ENCODE measurements at places on chromosomes 13 and 19.

DNA sequence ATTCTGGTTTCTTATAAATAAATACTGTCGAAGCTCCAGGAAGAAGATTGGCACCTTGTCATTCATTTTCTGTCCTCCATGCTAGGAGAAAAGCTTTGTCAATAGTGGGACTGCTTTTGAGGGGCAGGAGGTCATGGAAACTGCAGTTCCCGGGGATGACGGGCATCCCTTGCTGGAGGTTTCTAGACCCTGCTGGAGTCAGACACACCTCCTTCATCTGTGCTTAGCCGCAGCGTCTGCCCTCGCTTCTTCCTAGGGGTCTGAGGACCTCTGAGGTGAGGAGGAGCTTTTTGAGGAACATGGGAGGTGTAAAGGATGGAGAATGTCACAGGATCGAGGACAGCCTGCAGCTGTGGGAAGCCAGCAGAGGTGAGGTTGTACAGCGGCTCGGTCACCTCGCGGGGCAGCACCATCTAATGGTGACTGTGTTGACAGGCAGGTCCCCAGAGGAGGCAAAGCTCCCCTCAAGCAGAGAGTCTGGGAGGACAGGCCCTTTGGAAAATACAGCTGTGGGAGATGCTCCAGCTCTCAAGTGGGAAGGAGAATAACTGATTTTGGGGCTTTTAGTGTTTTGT is 172.7 kb upstream of the RNF113B start:
- no peak for DNase-seq

DNA sequence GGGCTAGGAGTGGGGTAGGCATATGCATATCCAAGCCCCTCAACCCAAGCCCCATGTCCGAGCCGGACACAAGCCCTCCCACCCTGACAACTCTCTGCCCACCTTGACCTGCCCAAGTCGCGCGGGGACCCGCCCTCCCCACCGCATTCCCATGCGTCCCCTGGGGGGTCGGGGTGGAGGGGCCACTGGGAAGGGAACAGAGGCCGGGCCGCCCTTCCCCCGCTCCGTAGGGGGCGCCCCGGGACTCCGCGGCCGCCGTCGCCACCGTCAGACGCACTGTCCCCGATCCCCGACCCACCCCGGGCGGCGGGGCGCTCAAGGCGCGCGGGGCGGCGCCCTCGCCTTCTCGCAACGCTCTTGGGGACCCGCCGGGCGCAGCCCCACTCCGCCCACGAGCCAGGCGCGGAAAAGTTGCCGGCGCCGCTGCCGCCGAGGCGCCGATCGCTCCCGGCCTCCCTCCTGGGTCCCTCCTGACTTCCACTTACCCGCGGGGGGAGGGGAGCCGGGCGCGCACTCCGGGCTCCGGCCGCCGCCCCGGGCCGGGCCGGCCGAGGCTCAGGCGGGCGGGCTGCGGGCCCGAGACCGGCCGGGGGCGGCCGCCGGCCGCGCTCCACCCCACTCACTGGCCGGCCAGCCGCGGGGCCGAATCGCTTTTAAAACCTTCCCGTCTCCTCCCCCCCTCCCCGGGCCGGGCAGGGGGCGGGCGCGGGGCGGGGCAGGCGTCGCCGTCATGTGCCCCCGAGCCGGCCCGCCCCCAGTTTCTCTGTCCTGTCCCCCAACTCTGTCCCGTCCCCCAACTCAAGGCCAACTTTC is 34.4 kb upstream of the NANOS3 start:
- DNase-seq = peak; percentile 55

DNA sequence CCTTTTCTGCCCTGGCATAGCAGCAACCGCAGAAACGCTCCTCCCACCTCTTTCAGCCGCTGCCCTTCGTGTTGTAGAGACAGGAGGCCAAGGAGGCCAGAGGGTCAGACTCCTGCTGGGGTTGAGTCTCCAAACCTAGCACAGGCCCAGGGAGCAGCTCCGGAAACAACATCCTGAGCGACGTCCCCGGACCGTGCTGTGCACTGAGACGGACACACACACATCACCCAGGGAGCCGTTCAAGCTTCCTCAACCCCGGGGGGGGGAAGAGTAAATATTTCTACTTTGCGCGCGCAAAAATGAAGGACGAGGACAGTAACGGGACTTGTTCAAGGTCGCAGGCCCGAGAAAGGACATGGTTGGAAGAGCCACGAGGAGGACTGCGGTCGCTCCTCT is 657 bp downstream of the ZNF550 start:
- DNase-seq = no peak

GRCh38 chr13:97627566-97627965 is 193.6 kb downstream of the RAP2A start:
- no peak for DNase-seq

DNA sequence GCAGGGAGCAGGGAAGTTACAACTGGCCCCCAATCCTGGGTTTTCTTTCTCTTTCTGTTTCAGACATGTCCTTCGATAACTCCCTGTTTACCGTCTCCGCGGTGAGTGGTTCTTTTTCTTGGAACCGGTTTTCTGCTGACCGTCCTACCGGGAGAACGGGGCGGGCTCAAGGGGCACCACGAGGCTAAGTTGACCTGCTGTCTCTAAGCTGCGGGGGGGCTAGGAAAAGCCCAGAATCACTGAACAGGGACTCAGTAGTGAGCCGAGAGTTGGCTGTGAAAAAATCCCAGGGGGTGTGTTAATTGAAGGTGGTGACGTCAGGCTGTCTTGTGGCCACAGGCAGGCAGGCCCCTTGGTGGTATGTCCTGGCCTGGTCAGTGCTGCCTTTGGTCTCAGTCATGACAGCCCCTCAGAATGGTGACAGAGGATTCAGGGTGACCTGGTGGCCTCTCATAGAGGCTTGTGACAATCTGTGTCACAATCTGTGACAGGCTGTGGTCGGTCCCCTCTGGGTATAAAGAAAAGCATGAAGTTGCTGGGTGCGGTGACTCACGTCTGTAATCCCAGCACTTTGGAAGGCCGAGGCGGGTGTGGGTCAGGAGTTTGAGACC is 8.1 kb upstream of the CARM1 start:
- no peak for DNase-seq

GRCh38 chr19:50720921-50721381 is 1.3 kb upstream of the SHANK1 start:
- DNase-seq = no peak

- DNase-seq = no peak
These were observed 853.8 kb upstream of the MIR17HG start for GRCh38 chr13:90493667-90494066.

GRCh38 chr13:43375797-43376465 is 352.5 kb downstream of the DNAJC15 start:
- no peak for DNase-seq

DNA sequence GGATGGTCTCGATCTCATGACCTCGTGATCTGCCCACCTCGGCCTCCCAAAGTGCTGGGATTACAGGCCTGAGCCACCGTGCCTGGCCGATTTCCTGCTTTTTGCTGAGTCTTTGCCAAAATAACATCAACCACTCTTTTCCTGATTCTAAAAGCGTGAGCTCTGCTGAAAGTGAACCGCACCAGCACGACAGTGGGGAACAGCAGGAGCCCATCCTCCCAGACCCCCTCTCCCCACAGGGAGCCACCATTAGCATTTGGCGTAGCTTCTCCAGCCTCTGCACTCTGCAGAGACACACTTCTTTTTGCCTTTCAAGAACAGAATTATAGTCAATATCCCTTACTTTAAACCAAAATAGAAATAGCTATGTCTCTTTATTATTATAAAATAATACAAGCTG is 41.3 kb downstream of the MYH14 start:
- DNase-seq = no peak

Measured in stimulated activated CD8-positive, alpha-beta memory T cell treated with anti-CD3 and anti-CD28 coated beads, Interleukin-7, amount 100 ng/mL, for 1 hour (primary cell).